ENCODE measurements at places on chromosomes 6 and 20. TPM values are rescaled to one million over a fixed set of nuclear protein-coding genes. Genes with fewer than 3 reads are reported as not detected.

- DNase-seq, result no peak
These were observed 76.1 kb upstream of the PRL start for GRCh38 chr6:22372922-22373321.

Gene CRIP3
- total RNA-seq, result not detected

DNA sequence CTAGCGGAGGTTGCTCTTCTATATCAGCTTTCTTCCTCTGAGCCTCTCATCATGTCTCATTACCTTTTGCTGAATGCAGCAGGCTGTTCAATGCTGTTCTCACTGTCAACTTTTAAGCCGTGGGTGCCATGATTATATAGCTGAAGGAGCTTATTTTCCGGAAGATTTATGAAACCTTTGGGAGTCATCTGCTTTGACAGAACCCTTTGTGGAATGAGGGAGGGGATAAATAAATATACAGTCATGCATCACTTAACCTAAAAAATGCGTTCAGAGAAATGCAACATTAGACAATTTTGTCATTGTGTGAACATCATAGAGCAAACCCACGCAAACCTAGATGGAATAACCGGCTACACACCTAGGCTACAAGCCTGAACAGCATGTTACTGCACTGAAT, 102.2 kb upstream of the AKAP12 start:
- DNase-seq, result no peak

GRCh38 chr6:110511401-110511800, 35.0 kb upstream of the SLC22A16 start:
- DNase-seq, result no peak

Gene CRISP2
- total RNA-seq, result not detected

DNA sequence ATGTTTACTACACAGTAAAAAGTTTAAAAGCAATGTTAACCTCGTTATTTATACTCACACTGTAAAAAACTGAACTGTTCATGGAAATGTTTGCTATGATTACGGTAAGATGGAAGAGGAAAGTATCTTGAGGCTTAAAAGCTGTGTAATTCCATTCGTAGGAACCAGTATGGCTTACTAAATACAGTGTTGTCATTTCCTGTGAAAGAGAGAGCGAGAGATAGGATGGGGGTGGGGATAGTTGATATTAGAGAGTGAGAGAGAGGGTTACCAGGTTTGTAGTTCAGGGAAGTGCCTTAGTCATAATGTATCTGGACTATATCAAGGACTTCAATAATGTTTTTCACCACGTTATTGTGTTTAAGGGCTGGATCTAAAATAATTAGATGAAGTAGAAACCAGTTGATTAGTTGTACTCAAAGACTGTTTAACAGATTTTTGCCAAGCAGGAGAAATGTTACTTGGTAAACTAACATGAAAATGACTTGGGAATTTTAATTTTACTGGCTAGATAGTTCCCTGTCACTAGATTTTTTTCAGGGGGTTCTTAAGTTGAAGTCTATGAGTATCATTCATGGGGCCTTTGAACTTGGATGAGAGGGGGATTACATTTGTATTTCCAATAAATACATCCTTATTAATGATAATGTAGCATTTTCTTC, 30.4 kb downstream of the AFDN start:
- DNase-seq, result no peak

GRCh38 chr6:16822975-16823717, 61.9 kb upstream of the ATXN1 start:
- no peak for DNase-seq

- DNase-seq, result no peak
These were observed 40.3 kb upstream of the CCDC167 start for GRCh38 chr6:37540029-37540352.

Gene WFDC6
- not detected for total RNA-seq

Gene EYS
- not detected for total RNA-seq

GRCh38 chr6:166490671-166491500, 95.6 kb downstream of the RAMACL start:
- peak; percentile 41 for DNase-seq

DNA sequence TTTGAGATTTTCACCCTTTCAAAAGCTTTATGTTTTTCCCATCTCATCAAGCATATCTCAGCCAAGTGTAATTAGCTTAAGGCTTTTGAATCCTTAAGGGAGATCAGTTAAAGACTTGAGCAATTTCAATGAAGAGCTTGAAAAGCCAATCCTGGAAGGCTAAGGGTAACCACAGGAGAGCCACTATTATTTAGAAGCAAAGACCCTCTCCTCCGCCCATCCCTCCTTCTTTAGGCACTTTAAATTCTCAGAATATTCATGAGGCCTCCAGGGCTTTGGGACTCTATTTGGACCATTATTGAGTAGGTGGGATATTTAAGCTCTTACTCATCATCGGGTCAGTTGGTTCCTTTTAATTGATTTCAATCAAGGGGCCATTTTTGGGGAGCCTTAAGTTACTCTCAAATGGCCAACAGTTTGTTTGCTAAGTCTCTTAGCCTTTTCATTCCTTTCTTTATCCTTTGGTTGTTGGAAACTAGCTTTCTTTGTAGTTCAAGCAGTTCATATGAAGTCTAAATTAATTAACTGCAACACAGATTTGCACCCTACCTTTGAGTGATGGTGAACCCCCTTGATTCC, 567.2 kb downstream of the KIF16B start:
- DNase-seq, result no peak

GRCh38 chr6:122363769-122364483, 35.5 kb upstream of the HSF2 start:
- no peak for DNase-seq

GRCh38 chr6:107585815-107586435, 96.0 kb downstream of the SOBP start:
- DNase-seq, result no peak

- DNase-seq, result no peak
These were observed 42.0 kb upstream of the PLCG1 start for GRCh38 chr20:41095110-41095969.

Gene HS3ST5
- not detected for total RNA-seq

DNA sequence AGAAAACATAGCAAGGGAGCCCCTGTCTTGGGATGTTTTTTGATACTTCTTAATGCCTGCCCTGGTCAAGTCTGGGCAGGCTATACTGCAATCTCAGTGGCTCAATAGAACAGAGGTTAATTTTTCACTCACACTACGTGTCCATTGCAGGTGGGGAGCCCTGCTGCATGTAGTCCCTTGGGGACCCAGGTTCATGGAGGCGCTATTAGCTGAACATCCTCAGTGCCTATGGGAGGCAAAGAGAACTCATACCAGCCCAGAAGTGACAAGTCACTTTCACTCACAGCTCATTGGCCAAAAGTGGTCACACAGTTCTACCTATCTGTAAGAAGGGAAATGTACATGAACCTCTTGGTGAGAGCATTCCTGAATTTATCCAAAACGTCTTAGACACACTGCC, 23.2 kb downstream of the CGA start:
- no peak for DNase-seq

DNA sequence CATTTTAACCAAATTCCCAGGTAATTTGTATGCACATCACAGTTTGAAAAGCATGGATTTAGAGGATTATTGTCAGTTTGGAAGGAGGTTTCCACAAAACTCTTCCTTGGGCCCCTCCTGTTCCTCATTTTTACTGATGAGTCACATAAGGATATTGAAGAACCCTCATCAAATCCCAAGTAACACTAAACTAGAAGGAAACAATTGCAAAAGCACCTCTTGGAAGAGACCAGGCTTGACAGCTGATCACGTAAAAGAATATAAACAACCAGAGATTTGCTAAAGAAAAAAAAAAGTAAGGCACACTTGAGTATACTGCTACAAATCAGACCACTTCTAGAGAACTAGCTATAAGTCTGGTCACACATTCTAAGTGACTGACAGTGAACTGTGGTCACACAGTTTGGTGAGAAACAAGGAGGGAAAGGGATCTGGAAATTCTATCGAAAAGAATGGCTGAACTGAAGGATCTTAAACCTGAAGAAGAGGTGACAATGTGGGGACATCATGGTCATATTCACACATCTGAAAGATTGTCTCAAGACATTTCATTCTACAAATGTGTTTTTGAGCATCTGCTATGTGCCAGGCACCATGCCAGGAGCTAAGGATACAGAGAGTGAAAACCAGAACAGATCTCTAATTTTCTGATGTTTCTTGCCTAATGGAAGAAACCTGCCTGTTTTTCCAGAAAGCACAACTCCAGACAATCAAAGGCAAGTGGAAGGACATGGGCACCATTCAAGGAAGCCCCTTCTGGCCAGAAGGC, 24.1 kb downstream of the ZHX3 start:
- no peak for DNase-seq

DNA sequence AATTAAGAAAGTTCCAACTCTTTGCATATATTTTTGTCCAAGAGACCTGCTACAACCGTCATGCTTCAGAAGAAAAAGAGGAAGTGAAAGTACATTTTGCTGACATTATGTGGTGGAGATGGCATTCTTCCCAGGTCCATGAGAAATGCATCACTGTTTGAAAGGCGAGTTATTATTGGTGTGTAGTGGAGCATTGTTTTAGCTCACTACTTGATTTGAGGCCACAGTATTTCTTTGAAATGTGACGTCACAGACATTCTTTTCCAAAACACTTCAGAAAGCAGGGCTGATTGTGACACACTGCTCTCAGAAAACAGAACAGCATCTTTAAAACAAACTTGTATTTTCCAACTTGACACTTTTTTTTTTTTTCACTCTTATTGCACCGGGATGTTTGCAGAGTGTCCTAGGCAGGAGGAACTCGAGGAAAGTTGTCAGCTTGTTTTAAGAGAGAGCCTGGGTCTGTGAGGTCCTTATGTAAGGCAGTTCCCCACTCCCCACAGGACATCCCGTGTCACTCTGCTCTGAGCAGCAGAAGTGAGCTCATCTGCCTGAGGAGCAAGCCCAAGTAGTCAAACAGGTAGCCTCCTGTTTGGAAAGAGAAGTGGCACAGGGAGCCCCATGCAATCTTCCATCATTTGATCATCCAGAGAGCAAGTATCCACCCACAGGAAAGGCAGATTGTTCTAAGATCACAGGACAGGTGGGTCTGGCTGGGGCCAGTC, 1.1 kb downstream of the SPTLC3 start:
- DNase-seq, result no peak

Gene SH3BGRL2
- total RNA-seq, result 19.2 TPM

GRCh38 chr6:39102071-39102820, 12.7 kb downstream of the SAYSD1 start:
- DNase-seq, result no peak

Gene ZBTB46
- 6.7 TPM for total RNA-seq

DNA sequence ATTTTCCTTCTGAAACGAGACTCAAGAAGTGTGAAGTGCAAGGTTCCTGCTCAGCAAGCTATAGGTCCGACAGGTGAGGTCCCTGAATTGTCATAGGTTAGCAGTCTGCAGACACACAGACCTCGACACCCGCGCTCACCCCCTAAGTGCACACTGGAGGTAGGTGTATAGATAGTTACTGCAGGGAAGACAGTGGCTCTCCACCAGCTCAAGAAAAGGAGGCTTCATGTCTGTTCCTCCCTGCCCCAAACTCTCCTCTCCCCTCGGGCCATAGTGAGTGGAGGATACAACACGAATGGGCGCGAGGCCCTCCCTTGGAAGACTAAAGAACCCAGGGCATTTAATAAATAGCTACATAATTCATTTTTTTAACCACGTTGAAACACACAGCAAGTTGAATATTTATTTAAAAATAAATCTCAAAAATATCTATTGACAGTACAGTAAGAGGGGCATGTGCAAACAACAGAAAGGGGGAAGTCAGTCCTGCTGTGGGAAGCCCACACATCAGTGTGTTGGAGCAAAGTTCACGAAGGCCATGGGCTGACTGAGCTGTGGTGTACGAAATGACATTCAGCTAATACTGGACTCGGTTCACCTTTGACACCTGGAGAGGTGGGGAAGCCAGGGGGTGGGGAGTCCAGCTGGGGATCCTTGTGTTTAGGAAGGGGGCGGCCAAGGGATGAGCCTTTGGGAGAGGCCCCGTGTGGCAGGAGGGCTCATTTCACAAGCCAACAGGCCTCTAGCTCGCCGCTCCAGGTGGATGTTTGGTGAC, 10.7 kb downstream of the SPATA2 start:
- no peak for DNase-seq

- DNase-seq, result no peak
These were observed at the start of gene VSX1 for GRCh38 chr20:25081730-25082497. TSS of gene VSX1 (minus strand) at chr20:25082141. CDS start at chr20:25082096, 45 bp downstream.

- DNase-seq, result no peak
These were observed 32.7 kb downstream of the SAYSD1 start for GRCh38 chr6:39082310-39082709.

Gene MOCS1
- 12.1 TPM for total RNA-seq

DNA sequence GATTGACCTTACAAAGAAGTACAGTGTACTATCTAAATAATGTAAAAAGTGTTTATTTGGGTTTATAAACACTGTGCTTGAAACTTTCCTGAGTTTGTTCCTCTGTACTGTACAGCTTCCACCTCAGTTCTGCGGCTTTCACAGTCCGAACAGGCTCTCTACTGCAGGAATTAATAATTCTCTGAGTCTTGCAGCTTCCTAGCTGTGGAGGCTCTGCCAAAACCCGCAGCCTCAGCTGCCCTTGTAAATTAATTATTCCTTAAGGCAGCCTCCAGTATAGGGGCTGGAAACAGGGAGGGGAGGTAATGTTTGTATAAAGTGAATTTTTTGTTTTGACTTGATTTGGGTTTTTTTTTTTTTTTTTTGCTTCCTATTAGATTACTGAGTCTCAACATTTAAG, 19.2 kb downstream of the TSPYL4 start:
- no peak for DNase-seq

DNA sequence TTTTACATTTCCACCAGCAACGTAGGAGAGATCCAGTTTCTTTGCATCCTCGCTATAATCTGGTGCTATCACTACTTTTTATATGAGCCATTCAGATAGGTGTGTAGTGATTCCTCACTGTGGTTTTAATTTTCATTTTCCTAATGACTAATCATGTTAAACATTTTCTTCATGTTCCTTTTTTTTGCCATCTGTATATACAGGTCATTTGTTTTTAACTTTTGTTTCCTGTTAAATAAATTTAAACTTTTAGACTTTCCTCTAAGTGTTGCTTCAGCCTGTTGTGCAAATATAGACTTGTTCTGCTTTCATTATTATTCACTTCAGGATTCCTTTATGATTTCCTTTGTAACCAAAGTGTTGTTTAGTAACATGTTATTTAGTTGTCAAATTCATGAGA, 697.4 kb downstream of the PTPRT start:
- DNase-seq, result no peak

DNA sequence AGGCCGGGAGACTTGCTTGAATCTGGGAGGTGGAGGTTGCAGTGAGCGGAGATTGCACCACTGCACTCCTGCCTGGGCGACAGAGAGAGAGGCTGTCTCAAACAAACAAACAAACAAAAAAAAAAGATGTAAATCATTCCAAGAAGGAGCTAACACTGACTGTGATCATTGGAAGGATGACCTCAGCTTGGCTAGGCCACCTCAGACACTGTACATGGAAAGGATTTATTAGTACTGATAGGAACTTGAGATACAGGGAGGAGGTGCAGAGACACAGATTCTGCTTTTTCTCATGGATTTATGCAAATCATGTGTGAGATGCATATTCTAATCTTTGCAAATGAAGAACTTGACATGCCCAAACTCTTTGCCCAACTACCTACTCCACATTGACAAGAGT, 293.6 kb downstream of the HIVEP2 start:
- no peak for DNase-seq

Gene MATN4
- total RNA-seq, result not detected

GRCh38 chr6:127301199-127301700, 34.6 kb downstream of the RNF146 start:
- no peak for DNase-seq

- no peak for DNase-seq
These were observed 1.3 kb upstream of the NKAIN2 start for GRCh38 chr6:123802351-123802696.

- DNase-seq, result no peak
These were observed 94.9 kb downstream of the CDH4 start for GRCh38 chr20:61346996-61347395.

GRCh38 chr6:96276856-96277255, 244.8 kb upstream of the UFL1 start:
- DNase-seq, result no peak

Gene FOXS1
- total RNA-seq, result 0.82 TPM

All from glomerular endothelial cell (primary cell).